ENCODE measurements at places on chromosomes 12 and 14. TPM values are rescaled to one million over a fixed set of nuclear protein-coding genes. Genes with fewer than 3 reads are reported as not detected.

The SOS2 gene
- 42.4 TPM for total RNA-seq

The CAPZA3 gene
- total RNA-seq = not detected

The BCL11B gene
- total RNA-seq = 0.46 TPM

The SLC6A12 gene
- 0.28 TPM for total RNA-seq
